CD4-positive, alpha-beta T cell treated with Interleukin-4 for 4 hours (primary cell): ENCODE measurements at places on chromosomes 11 and 22.

DNA sequence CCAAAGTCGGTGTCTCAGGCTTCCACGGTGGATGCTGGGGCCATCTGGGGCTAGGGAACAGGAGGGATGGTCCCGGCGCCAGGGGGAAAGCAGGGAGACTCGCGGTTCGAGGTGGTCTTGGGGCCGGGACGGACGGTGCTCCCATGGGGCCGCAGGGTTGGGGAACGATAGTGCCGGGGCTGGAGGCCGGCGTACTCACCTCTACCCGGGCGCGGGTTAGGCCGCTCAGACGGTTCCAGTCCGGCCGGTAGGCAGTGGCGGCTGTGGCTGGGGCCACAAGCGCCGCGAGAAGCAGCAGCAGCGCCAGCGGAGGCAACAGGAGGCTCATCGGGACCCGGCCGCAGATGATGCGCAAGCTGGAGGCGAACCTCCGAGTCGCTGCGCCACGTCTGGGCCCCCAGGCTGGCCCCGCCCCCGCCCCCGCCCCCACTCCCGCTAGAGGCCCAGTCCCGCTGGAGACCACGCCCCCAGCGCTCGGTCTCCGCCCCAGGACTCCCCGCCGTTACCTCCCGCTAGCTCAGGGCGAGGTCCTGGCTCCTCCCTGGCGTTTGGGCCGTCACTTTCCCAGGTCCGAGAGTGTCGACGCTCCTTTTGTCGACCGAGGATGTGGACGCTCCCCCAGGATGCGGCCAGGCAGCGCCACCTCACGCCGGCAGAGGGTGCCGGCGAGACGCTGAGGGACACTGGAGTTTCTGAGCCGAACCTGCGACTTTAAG is at the start of gene SELENOM:
SELENOM (minus strand) TSS at position 391 of the 716 bp plus-strand sequence; CDS start at position 328, 63 bp downstream.
- DNase-seq, result peak; percentile 88

DNA sequence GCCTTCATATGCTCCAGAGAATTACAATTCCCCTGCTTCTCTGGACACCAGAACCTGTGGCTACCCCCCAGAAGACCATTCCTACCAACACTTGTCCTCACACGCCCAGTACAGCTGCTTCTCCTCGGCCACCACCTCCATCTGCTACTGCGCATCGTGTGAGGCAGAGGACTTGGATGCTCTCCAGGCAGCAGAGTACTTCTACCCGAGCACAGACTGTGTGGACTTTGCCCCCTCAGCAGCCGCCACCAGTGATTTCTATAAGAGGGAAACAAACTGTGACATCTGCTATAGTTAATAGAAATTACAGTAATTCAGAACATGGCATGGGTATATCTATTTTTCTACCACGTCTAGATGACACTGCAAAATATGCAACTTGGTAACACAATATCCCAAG is 9.8 kb downstream of the POU2AF3 start:
- no peak for DNase-seq

- DNase-seq, result no peak
Observed at GRCh38 chr11:126114486-126115126, 51.9 kb upstream of the CDON start.

DNA sequence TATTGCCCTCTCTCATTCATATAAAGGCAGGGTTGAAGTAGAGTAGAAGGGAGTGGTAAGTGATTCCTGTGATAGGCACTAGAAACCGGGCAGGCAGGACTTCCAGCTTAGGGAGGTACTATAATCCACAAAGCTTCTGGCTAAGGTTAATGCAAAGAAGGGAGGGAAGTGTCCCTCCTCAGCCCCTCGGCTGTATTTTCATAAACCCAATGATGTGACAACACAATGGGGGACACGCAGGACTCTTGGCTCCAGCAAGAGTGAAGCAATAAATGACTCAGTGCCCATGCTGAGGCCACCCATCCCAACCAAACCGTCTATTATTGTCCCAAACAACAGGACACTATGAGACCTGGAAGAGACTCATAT is 90.7 kb downstream of the ETS1 start:
- DNase-seq, result no peak

- DNase-seq, result no peak
Observed at GRCh38 chr11:44018127-44018521, 29.7 kb upstream of the ACCSL start.

DNA sequence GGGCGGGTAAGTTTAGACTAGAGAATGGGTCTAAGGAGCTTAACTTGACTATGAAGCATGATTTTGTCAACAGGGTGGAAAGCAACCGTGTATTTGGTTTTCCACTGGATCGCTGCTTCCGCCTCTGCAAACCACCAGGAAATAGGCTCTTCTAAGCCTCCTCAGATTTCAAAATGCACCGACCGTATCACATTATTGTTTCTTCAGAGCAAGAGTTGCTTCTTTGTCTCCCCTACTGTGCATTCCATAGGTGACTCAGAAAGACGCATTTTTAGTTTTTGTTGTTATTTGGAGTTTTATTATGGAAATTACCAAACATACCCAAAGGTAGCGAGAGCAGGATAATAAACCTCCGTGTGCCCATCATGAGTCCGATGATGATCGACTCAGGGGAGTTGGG is 64.3 kb upstream of the RASD2 start:
- no peak for DNase-seq

GRCh38 chr11:35337136-35337913 is 82.0 kb downstream of the SLC1A2 start:
- peak; percentile 55 for DNase-seq

GRCh38 chr11:3969613-3970012 is 114.1 kb downstream of the STIM1 start:
- DNase-seq, result no peak

- no peak for DNase-seq
Observed at GRCh38 chr11:106160494-106160893, 83.0 kb downstream of the AASDHPPT start.

GRCh38 chr22:24005201-24005600 is at the start of gene GSTT4:
Gene GSTT4, minus strand, starts transcription at chr22:24005453. Its CDS starts 97 bp downstream, at chr22:24005356.
- no peak for DNase-seq

GRCh38 chr22:43182726-43183125 is 4.2 kb downstream of the TTLL12 start:
- no peak for DNase-seq

- peak; percentile 43 for DNase-seq
Observed at GRCh38 chr22:25060522-25061071, 108.1 kb downstream of the KIAA1671 start.

GRCh38 chr22:50613291-50613981 is 12.8 kb downstream of the MAPK8IP2 start:
- DNase-seq, result no peak

DNA sequence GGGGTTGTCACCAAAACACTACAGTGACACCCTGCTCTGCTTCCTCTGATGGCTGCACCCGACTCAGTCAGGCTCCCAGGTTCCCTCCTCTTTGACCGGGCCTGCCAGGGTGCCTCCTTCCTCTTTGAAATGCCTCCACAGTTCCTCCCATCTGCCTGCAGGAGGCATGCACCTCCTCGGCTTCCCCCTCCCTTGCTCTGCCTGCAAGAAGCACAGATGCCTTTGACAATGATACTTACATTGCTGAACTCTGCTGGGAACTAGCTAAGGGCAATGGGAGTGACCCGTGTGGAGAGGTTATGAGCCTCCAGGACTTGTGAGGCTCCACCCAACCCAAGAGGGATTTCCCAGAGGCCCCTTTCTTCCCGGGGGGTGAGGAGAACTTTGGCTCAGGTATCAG is 674.1 kb downstream of the OPCML start:
- DNase-seq, result no peak

GRCh38 chr11:7672960-7673723 is at the start of gene CYB5R2:
Gene CYB5R2, minus strand, starts transcription at chr11:7673500. Its CDS starts 675 bp downstream, at chr11:7672825.
- DNase-seq, result no peak

- no peak for DNase-seq
Observed at GRCh38 chr11:132006884-132007580, 636.6 kb downstream of the NTM start.

GRCh38 chr11:1203505-1204271 is 19.2 kb upstream of the MUC5B start:
- no peak for DNase-seq

DNA sequence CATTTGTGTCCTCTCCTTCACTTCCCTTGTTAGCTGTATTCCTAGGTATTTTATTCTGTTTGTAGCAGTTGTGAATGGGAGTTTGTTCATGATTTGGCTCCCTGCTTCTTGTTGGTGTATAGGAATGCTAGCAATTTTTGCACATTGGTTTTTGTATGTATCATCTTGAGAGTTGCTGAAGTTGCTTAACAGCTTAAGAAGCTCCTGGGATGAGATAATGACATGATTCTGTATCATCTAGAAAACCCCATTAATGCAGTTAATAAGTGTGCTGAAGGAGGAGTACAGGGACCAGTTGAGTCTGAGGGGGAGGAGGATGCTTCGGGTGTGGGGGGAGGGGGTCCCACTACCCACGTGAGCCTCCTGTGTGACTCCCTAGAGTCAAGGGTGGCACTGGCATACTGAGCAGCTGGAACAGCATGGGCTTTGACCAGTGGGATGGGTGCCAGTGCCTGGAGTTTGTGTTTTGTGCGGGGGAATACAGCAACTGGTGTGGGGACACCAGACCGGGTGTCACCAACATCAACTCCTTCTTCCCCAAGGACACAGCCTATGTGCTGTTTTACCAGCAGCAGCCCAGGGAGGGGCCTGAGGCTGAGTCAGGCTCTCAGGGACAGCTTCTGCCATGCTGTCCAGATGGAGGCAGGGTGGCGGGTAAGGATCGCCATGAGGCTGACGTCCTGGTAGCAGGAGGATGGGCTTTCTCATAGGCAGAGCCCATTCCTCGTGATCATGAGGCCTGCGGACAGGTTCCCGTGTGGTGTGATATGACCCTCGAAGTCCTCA is 24.1 kb downstream of the USP35 start:
- no peak for DNase-seq

GRCh38 chr11:11108026-11108425 is 245.0 kb downstream of the CSNK2A3 start:
- DNase-seq, result no peak

DNA sequence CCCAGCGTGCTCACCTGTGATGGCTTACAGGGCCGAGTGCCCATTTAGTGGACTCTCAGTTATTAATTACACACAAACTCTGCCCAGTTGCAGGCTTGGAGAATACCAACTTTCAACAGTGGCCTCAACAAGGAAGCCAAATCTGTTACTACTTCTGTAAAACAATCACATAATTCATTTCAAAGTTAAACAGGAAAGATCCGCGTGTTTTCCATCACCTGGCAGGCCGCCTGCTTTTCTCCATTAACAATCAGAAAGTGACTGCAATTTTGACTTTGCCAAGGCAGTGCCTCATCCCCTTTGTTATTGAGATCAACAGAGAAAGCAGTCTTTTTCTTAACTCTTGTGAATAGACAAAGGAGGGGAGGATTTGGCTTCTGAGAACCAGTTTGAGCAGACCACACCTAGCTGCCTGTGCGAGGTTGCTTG is 77.7 kb downstream of the BARX2 start:
- DNase-seq, result no peak

GRCh38 chr22:44183287-44183588 is 2.5 kb downstream of the PARVG start:
- DNase-seq, result no peak

- DNase-seq, result peak; percentile 48
Observed at GRCh38 chr11:112113539-112114457, 27.1 kb downstream of the SDHD start.

DNA sequence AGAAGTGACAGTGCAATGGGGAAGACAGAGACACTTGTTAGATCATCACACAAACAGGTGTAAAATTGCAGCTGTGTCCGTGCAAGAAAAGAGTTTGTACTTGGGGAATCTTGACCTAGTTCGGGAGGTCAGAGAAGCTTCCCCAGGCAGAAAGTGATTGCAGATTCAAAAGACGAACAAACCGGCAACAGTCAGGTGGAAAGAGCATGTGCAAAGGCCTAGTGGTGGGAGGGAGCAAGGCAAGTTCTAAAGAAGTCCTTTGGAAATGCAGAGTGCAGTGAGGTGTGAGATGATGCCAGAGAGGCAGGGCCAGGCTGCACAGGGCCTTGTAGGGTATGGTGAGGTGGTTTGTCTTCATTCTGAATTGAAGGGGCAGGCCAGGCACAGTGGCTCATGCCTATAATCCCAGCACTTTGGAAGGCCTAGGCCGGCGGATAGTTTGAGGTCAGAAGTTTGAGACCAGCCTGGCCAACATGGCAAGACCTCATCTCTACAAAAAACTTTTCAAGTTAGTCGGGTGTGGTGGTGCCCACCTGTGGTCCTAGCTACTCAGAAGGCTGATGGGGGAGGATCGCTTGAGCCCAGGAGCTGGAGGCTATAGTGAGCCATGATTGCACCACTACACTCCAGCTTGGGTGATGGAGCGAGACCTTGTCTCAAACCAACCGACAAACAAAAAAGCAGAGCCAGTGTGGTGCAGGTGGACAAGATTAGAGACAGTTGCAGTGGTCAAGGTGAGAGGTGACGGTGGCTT is 1.9 kb upstream of the ESS2 start:
- no peak for DNase-seq

- no peak for DNase-seq
Observed at GRCh38 chr11:45391168-45391850, 105.2 kb upstream of the SYT13 start.

DNA sequence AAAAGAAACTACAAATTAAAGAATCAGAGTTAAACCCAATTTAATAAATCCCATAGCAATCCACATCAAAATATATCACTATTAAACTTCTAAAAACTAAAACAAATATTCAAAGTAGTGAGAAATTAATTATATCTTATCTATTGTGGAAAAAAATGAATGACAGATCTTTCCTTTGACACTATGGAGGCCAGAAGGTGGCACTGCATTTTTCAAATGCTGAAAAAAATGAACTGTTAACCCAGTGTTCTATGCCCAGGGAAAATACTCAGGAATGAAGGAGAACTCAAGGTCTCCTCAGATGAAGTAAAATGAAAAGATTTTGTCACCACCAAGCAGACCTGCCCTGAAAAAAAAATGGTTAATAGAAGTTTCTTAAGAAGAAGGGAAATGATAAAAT is 27.7 kb downstream of the TYR start:
- DNase-seq, result no peak

- no peak for DNase-seq
Observed at GRCh38 chr11:109795234-109795633, 298.0 kb upstream of the ZC3H12C start.

GRCh38 chr22:23315341-23315917 is 135.1 kb downstream of the BCR start:
- peak; percentile 45 for DNase-seq
